ENCODE measurements at places on chromosomes 3 and 15. TPM values are rescaled to one million over a fixed set of nuclear protein-coding genes. Genes with fewer than 3 reads are reported as not detected.

DNA sequence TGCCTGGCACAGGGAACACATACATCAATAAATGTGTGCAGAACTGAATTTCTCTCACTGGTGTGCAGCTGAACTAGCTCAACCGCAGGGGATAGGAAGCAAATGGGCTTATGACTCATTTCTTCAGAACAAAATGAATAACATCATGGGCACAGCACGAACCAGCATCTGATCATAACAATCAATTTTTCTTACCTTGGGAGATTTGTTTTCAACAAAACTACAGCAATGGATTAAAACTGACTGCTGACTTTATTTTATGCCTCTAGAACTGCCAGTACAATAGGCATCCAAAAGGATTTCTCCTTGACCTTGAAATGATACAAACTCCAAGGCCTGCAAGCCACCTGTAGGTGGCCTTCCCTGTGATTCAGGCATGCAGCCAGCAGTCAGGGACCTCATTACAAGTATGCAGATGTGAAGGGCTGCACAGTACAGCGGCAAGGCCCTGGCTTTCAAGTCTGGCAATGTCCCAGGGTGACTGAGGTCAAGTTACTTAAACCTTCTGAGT, 26.1 kb downstream of the TAMM41 start:
- peak overlapping the region; percentile 4 for H3K27ac ChIP-seq
- H3K27me3 ChIP-seq = no peaks in the 10 kb centered on the region
- no peak for DNase-seq
- no peak overlapping the region for H3K4me3 ChIP-seq
- peaks cover 37% of the 10 kb centered on the region for H3K36me3 ChIP-seq
- H3K4me1 ChIP-seq = no peaks in the 10 kb centered on the region

DNA sequence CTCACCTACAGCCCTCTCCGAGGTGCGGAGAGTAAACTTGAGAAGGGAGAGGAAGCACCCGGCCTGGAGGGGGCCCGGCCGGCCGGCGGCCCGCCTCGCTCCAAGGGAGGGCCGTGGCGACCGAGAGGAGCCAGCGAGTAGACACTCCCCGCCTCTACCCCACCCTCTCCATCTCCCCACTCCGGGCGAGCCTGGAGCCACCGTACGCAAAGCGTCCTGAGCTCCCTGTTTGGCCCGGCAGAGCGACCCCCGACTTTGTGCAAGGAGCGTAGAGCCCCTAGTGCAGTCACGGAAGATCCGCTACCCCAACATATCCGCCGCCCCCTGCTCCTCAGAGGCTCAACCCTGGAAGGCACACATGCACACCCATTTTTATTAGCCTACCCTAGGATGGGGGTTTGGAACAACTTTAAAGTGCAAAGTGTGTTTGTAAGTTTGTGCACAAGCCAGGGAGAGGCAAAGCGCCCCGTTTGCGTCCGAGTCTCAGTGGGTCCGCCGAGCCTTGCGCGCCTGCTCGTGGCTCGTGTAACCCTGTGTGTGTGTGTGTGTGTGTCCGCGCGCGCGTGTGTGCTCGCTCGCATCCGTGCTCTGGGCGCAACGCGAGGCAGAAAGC, 508 bp upstream of the SMAD6 start:
- H3K36me3 ChIP-seq = no peaks in the 10 kb centered on the region
- peak; percentile 56 for DNase-seq
- peak overlapping the region; percentile 90 for H3K4me3 ChIP-seq
- H3K27ac ChIP-seq = 0 out of 2 replicates have a peak overlapping the region, but pooled peaks have one; percentile 41

- no peak for DNase-seq
- H3K4me1 ChIP-seq = peaks cover 6% of the 10 kb centered on the region
- peaks cover 21% of the 10 kb centered on the region for H3K36me3 ChIP-seq
- no peaks in the 10 kb centered on the region for H3K27me3 ChIP-seq
- no peak overlapping the region for H3K27ac ChIP-seq
- no peak overlapping the region for H3K4me3 ChIP-seq
These were observed 9.2 kb upstream of the CLEC3B start for GRCh38 chr3:45016916-45017315.

- no peaks in the 10 kb centered on the region for H3K27me3 ChIP-seq
- H3K4me3 ChIP-seq = no peak overlapping the region
- peaks cover 16% of the 10 kb centered on the region for H3K4me1 ChIP-seq
- no peak overlapping the region for H3K27ac ChIP-seq
- no peaks in the 10 kb centered on the region for H3K36me3 ChIP-seq
These were observed 3.2 kb downstream of the SENP7 start for GRCh38 chr3:101509811-101510210.

- no peak for DNase-seq
- peak overlapping the region; percentile 95 for H3K4me3 ChIP-seq
- no peaks in the 10 kb centered on the region for H3K36me3 ChIP-seq
- H3K27me3 ChIP-seq = peaks cover 34% of the 10 kb centered on the region
These were observed 2.3 kb downstream of the SH3BP5 start for GRCh38 chr3:15330031-15330596.

DNA sequence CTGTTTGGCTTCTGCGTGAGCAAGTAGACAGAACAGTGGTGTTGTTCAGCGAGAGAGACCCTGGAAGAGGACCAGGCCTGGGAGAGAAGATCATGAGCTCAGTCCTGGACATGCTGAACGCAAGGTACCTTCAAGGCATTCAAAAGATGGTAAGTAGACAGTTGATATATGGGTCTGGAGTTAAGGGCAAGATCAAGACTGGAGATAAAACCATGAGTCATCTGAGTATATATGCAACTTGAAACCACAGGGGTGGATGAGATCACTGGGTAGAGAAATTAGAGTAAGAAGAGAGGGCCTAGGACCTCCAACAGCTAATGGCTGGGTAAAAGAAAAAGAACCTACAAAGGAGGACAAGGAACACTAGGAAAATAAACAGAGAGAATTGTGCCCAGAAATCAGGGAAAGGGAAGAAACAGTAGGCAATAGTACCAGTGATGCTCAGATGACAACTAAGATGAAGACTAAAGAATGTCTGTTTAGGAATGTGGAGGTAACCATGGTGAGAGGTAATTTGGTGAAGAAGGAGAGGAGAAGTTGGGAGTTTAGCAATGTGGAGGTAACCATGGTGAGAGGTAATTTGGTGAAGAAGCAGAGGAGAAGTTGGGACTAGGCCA, 343.2 kb upstream of the ADAMTS9 start:
- H3K27ac ChIP-seq = no peak overlapping the region
- H3K36me3 ChIP-seq = no peaks in the 10 kb centered on the region
- peaks cover 35% of the 10 kb centered on the region for H3K4me1 ChIP-seq
- DNase-seq = no peak
- no peaks in the 10 kb centered on the region for H3K27me3 ChIP-seq

GRCh38 chr3:43893727-43894126, 203.0 kb downstream of the ABHD5 start:
- peaks cover 30% of the 10 kb centered on the region for H3K4me1 ChIP-seq
- H3K27me3 ChIP-seq = peaks cover 25% of the 10 kb centered on the region
- no peaks in the 10 kb centered on the region for H3K36me3 ChIP-seq
- DNase-seq = no peak
- H3K4me3 ChIP-seq = peak overlapping the region; percentile 66

DNA sequence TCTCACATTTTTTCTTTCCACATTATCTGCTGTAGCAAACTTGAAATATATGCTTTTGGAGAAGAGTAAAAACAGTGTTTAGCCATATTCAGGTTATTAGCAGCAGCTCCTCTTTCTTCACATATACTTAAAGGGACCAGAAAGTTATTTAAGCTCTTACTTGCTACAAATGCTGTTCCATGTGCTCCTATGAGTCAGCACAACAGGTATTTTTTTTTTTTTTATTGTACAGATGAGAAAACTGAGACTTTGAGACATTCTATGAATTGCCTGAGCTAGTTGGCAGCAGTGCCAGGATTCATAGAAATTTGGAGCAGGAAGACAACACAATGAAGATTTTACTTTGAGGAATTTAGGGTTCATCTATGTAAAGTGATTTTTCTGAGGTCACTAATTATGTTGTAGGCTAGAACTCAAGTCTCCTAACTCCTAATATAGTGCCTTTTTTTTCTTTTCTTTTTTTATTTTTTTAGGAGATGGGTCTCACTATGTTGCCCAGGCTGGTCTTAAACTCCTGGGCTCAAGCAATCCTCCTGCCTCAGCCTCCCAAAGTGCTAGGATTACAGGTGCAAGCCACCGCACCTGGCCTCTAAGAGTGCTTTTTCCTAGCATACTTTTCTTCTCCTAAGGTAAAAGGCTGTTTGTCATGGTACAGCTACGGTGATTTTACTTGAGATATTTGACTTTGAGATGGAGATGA, 23.6 kb downstream of the SETD5 start:
- H3K27ac ChIP-seq = peak overlapping the region; percentile 87
- DNase-seq = no peak
- H3K27me3 ChIP-seq = no peaks in the 10 kb centered on the region
- H3K4me1 ChIP-seq = peaks cover 37% of the 10 kb centered on the region
- no peak overlapping the region for H3K4me3 ChIP-seq

GRCh38 chr3:45026957-45027356, 854 bp downstream of the CLEC3B start:
- DNase-seq = no peak
- no peak overlapping the region for H3K4me3 ChIP-seq
- no peaks in the 10 kb centered on the region for H3K4me1 ChIP-seq
- peaks cover 22% of the 10 kb centered on the region for H3K27me3 ChIP-seq
- H3K27ac ChIP-seq = no peak overlapping the region
- H3K36me3 ChIP-seq = no peaks in the 10 kb centered on the region

DNA sequence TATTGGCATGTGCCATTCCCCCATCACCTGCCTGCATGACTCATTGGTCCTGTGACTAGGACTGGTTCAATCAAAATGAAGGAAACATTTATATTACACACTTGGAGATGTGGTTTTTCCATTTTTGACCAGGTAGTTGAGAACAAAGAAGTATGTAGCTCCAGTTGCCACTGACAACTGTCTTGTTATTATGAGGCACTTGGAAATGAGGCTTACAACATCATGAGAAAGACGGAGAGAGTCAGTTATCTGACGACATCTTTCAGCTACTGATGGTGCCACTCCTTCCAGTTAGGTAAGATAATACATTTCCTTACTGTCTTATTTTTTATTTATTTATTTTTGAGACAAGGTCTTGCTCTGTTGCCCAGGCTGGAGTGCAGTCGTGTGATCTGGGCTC, 21.8 kb upstream of the PROK2 start:
- no peak for DNase-seq
- H3K4me3 ChIP-seq = no peak overlapping the region
- H3K4me1 ChIP-seq = peaks cover 18% of the 10 kb centered on the region
- H3K27me3 ChIP-seq = peaks cover 12% of the 10 kb centered on the region

GRCh38 chr3:33218446-33219174, at the start of gene SUSD5:
TSS of gene SUSD5 (minus strand) at chr3:33218810. CDS start at chr3:33218797, 13 bp downstream.
- H3K27me3 ChIP-seq = peaks cover 81% of the 10 kb centered on the region
- H3K4me3 ChIP-seq = peak within 1 kb of the TSS; percentile 75
- peak; percentile 71 for DNase-seq
- no peaks in the 10 kb centered on the region for H3K36me3 ChIP-seq

- H3K4me3 ChIP-seq = no peak overlapping the region
- H3K27me3 ChIP-seq = no peaks in the 10 kb centered on the region
- no peak for DNase-seq
- no peak overlapping the region for H3K27ac ChIP-seq
These were observed 26.1 kb downstream of the KCNMB2 start for GRCh38 chr3:178562143-178562946.

- no peaks in the 10 kb centered on the region for H3K4me1 ChIP-seq
- H3K4me3 ChIP-seq = no peak overlapping the region
- H3K27ac ChIP-seq = no peak overlapping the region
These were observed 43.6 kb upstream of the CTSH start for GRCh38 chr15:78988361-78988911.

Gene CORO2B
- 4.9 TPM for total RNA-seq

Gene PKM
- total RNA-seq = 1,399 TPM

Gene C3orf22
- not detected for total RNA-seq

Gene ADCY5
- total RNA-seq = 26.8 TPM

Gene CHRNA5
- 23.3 TPM for total RNA-seq

Gene UTS2B
- 0.55 TPM for total RNA-seq

Gene ESYT3
- total RNA-seq = 4.4 TPM

Data from WTC11 (cell line).